Upper lobe of left lung (tissue), 6 donors: ENCODE measurements at places on chromosomes 16 and 17.

DNA sequence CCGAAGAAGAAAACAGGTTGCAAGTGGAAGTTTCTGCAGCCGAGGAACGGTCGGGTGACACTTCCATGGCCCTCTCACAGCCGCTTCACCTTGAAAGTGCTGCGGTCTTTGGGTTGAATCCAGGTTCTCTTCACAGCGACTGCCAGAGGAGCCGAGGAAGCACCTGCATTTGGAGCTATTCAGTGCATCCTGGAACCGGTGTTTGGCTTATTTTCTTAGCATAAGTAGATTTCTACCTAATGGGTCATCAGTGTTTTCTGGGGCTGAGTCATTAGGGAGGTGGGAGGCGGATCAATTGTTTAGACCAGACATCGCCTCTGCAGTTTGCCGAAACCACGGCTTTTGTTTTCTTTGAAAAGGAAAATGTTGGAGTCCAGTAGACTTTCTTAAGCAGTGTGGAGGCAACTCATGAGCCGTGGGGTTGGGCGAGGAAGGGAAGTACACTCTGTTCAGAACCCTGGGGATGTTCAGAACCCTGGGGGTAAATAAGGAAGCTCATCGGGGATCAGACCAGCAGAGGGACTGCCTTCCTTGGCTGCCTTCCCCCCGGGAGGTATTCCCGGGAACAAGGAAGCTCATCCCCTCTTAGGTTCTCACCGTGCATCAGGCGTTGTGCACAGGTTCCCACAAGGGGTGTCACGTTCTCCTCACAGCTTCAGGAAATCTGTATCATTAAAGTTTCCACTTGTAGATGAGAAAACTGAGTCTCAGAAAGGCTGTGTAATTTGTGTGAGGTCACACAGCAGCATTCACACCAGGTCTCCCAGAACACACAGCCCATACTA, 361.5 kb downstream of the SNX29 start:
- DNase-seq, result no peak

GRCh38 chr16:17224879-17225281, 245.9 kb downstream of the XYLT1 start:
- DNase-seq, result no peak

- DNase-seq, result no peak
Observed at GRCh38 chr17:54536306-54536705, 364.3 kb upstream of the TOM1L1 start.

DNA sequence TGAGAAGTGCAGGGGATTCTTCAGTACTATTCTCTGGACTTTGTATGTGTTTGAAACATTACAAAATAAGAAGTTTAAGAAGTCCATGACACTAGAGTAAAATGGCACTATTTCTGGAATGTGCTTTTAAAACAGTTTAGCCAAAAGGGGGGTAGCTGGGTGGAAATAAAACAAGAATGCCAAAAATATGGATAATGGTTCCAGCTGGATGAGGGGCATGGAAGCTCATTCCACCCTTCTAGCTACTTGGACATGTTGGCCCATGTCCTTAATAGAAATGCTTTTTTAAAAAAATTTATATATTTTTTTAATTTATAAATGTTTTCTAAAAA, 13.1 kb downstream of the ZC3H7A start:
- no peak for DNase-seq

DNA sequence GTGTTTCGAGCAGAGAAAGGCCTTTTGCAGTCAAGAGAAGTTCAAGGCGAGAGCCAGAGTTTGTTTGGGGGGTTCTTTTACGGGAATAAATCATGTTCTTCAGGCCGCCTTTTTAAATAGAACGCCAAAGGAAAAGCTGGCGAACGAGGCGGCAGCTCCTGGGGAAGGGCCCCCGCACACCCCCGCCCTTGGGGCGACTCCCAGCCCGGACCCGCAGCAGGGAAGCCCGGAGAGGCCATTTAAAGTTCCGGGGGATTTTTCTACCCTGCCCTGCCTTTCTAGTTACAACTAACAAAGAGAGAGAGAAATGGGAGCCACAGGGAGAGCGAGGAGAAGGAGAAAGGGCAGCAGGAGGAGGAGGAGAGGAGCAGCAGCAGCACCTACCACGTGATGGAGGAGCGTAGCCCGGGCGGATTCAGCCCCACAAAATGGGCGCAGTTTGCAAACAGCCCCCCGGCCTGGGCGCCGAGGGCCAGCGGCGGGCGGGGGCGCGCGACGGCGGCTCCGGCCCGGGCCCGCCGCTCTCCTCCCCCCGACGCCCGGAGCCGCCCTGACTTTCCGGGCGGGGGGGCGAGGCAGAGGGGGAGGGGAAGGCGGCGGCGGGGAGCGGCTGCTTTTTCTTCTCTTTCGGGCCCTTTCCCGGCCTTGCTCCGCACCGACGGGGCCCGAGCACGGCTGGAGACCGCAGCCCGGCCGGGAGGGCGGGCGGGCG, 634 bp downstream of the KANSL1 start:
- DNase-seq, result peak; percentile 65

- DNase-seq, result peak; percentile 39
Observed at GRCh38 chr17:19003543-19004420, 782 bp downstream of the FAM83G start.

- DNase-seq, result no peak
Observed at GRCh38 chr17:72332367-72332766, 211.5 kb downstream of the SOX9 start.

DNA sequence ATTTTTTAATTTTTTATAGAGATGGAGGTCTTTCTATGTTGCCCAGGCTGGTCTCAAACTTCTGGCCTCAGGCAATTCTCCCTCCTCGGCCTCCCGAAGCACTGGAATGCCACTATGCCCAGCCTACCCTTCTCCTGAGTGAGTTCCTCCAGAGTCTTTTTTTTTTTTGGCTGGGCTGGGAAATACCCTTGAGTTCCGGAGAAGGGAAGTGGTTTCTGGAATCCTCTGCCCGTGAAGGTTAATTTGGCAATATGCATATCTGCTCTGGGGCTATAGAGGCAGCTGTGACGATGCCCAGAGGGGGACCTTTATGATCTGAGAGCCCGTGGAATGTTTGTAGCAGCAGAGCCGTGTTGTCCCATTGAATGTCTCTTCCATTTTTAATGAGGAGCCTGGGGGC, 217.5 kb downstream of the RBFOX1 start:
- no peak for DNase-seq

- DNase-seq, result no peak
Observed at GRCh38 chr17:48545022-48545375, at the start of gene HOXB2. Gene HOXB2, minus strand, starts transcription at chr17:48545109. Its CDS starts 198 bp downstream, at chr17:48544911.

GRCh38 chr16:62700426-62701294, 664.4 kb upstream of the CDH8 start:
- no peak for DNase-seq

DNA sequence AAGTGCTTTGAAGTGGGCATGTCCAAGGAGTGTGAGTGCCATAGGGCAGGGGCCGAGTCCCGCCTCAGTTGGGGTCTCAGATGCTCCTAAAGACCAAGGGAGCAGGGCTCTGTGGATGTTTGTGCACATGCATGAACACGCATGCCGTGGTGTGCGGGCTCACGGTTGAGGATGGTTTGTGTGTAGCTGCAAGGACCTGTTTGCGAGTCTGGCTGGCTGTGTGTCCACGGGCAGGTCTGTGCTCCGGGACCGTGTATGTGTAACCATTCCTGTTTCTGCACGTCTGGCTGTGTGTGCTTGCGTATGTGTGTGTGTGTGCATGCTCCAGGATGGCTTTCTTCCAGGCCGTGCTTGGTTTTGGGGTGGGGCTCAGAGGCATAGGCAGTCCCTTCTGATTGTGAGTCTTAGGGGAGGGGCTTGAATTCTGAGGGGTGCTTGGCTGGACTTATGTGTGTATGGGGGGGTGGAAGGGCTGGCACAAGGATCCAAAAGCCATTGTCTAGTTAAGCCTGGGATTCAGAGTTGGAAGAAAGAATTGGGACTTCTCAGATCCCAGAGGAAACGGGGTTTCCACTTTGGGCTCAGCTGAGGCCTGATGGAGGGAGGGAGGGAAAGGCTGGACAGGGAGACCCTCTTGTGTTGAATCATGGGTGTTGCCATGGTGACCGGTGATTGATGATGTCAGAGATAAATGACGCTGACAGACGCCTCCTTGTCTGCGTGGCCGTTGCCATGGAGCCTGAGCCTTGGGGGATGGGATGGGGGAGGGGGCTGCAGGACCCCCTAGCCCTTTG, 14.4 kb downstream of the GJD3 start:
- DNase-seq, result no peak

DNA sequence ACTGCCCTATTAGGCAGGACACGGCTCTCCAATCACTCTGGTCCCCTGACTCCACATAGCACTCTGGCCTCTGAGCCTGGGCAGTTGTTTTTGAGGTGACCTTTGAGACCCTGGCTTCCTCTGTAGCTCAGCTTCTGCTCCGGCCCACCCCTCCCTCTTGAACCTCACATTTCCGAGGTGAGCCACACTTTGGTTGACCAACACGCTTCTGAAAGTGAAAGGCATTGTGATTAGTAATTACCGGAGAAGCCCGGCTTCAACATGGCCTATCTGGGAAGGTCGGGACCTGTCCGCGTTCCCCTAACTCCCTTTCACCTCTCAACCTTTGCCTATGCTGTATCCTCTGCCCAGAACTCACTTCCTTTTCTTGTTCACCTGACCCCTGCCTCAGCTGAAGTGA, 10.3 kb upstream of the ITGAX start:
- no peak for DNase-seq

- no peak for DNase-seq
Observed at GRCh38 chr17:33352526-33352925, 59.4 kb upstream of the ASIC2 start.

DNA sequence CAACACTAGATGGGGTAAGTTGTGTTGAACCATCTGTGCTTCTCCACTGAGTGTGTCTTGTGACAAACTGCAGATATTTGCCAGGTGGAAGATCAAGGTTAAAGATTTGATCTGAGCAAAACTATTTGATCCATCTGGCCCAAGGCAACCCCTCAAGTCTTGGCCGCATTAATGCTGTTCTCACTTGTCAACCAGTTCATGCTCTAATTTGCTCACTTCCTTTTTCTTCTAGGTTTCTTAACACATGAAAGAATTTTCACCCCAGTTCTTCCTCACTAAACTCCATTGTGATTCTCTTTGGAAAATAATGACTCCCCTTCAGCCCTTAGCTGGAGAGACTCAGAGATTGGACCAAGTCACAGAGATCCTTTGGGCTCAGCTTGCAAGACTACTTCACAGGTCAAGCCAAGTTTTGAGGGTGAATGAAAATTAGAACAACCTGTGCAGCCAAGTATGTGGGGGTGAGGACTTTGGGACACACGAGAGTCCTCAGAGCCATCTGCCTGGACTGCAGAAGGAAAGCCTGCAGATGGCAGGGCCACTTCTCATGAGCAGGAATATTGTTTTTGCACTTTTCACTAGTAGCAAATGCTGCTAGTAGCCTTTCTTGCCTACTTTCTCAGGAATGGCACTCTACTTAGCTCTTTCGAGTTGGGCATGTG, 166.5 kb downstream of the AXIN2 start:
- no peak for DNase-seq

DNA sequence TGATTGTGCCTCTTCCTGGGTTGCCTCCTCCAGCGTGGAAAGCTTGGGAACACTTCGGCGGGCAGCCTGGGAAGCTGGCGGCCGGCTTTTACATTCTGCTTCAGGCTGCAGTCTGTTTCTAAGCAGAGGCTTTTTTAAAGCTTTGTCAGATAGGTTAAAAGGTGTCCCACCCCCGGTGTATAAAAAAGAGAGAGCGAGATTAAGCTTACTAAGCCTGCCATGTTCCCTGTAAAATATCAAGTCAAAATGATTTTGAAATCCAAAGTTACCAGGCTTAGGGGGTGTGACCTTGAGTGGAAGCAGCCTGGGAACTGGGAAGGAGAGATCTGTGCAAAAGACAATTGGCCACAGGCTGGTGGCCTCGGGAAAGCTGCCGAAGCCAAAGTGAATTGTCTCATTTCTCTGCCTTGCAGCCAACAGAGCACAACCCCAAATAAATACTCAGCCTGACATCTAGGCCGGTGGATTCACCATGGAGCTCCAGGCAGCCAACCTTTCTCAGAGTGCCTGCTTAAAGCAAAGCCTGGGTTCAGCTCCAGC, 254.5 kb downstream of the FTO start:
- DNase-seq, result no peak

GRCh38 chr16:87648236-87648635, 45.9 kb downstream of the JPH3 start:
- DNase-seq, result no peak

DNA sequence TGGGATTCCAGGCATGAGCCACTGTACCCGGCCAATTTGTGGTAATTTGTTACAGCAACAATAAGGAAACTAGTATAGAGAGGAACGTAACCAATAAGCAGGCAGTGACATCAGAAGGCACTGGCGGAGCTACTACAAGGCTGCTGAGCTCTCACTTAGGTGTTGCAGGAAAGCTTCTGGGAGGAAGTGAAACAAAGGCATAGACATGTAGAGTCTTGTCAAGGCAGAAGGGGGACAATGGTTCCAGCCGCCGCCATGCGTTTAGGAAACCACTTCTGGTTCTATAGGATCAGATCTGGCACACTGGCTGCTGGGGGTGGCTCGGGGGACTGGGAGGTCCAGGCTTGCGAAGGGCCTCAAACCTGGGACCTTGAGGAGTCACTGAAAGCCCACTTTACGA, 9.4 kb upstream of the CPSF4L start:
- DNase-seq, result no peak

DNA sequence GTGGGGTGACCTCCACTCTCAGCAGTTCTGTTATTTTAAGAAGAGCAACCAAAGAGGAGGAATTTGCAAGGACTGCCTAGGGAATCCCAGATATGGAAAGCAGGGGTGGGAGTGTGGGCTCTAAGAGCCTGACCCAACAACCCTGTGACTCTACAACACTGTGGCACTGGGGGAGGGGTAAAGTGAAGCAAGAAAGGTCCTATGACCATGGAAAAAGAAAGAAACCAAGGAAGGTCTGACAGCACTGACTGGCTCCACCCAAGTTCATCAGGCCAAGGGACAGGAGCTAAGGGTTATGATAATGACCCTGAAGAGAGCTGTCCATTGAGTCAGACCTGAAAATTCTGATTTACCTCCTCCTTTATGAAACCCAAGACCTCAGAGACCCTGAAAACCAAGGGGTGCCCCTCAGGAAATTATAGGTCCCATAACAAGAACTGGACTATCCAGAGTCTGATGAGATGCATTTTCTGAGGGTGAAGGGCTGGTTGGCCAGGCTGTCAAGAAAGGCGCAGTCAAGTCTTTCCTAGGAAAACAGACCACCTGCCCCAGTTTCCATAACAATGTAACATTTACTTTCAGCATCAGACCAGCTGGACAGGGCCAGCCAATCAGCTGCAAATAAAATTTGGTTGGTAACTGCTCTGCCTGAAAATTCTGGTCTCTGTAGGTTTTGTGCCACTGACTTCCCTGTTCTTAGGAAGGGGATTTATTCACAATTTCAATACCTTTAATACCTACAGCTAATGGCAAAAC, 53.8 kb upstream of the MTMR4 start:
- peak; percentile 31 for DNase-seq
